ENCODE measurements at places on chromosomes 12 and 14.

DNA sequence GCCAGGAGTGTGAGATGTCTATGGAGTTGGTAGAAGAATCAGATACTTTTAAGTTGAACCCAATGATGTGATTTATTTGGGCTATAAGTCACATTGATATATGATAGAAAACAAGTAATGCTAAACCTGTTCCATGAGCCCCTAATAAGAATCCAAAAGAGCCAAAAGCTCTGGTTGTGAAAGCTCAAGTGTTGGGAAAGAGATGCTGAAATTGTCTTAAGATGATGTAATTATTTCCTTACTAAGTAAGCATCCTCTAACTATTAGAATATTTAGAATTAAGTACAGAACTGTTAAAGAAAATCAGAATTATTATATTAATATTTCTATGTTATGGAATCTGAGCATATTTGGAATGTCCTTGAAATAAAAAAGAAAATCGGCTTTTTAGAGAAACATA, 17.6 kb upstream of the SLC2A13 start:
- DNase-seq, result no peak

DNA sequence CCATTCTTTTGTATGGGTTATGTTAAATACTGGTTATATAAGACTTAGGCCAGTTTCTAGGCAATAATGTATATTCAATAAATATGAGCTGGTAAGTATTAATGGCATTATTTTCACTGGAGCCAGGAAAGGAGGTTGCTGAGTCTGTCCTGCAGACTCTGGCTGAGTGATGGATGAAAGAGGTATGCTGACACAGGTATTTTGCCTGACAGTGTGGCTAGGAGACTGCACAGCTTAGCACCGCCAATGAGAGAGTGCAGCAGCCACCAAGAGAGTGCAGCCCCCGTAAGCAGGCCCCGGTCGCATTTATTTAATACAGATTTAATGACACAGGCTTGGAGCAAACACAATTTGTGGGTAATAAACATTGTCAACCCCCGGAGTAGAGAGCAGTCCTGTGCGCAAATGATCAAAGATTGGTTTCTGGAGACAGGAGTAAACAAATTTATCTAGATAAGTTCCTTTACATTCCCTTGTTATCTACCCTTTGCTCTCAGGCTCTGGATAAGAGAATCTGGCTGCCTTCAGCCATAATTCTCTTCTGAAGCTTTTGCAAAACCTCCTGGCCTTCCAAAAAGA, 37.4 kb downstream of the TMTC3 start:
- DNase-seq, result no peak

- DNase-seq, result peak; percentile 7
These were observed 74.3 kb downstream of the TRHDE start for GRCh38 chr12:72346363-72346944.

GRCh38 chr14:36021591-36022320, 154.8 kb downstream of the PTCSC3 start:
- no peak for DNase-seq

DNA sequence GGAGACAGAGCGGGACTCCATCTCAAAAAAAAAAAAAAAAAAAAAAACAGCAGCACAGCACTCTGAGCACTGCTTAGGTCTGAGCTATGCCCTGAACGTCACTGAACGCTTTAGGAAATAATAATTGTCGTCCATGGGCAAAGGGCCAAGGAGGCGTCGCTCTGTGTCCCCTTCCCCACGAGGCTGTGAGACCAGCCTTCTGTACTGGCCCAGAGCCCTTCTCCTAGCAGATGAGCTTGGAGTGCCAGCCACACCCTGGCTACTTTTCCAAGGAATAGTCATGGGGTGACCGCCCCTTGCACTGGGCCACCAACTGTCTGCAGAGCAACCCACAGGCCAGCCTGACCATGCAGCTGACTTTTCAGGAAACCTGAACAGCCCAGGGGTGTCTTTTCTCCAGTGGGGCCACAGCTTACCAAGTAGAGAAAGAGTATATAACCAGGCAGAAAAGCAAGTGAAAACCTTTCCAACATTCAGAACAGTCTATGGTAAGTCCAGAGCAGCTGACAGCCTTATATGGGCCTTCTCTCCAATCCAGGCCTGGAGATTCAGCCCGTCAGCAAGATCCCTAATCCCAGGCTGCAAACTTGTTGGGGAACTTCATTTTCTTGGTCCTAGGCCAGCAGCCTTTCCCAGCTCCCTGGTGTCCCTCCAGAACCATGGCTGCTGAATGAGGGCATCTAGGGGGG, 28.5 kb downstream of the CD9 start:
- no peak for DNase-seq

DNA sequence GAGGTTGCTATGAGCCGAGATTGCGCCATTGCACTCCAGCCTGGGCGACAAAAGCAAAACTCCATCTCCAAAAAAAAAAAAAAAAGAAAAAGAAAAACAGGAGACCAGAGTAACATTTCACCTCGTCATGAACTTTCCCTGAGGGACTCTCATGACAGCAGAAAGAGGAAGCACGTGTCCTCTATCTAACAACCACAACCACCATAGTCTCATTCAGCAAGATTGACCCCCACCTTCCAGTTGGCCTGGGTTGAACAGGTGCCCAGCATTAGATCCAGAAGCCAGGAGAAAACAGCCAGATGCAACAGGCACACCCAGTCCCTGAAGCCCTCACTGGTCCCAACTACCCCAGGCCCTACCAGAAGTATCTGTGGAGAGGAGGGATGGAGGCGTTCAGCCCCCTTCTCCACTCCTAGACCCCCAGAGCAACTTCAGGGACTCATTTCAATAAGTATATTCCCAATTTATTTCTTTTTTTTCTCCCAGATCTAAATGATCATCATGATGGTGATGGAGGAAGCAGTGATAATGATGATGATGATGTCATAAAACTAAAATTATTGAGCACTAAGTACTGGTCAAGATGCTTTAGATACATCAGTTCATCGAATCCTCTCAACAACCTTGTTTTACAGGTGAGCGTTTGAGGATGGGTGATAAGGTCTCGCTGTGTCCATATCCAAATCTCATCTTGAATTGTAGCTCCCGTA, 235.0 kb downstream of the EFCAB11 start:
- no peak for DNase-seq

GRCh38 chr14:65352964-65353530, 59.5 kb upstream of the FUT8 start:
- DNase-seq, result no peak

GRCh38 chr12:102095677-102096263, 24.1 kb downstream of the NUP37 start:
- no peak for DNase-seq
